Activated naive CD8-positive, alpha-beta T cell treated with anti-CD3 and anti-CD28 coated beads, Interleukin-2, amount 10 ng/mL, durations not matched to agents 7 days and 5 days (primary cell): ENCODE measurements at places on chromosomes 3 and 15. TPM values are rescaled to one million over a fixed set of nuclear protein-coding genes. Genes with fewer than 3 reads are reported as not detected.

GRCh38 chr3:85652360-85652759, 693.6 kb downstream of the CADM2 start:
- no peak overlapping the region for H3K27ac ChIP-seq
- H3K27me3 ChIP-seq, result no peaks in the 10 kb centered on the region
- no peak for DNase-seq
- no peak overlapping the region for H3K4me3 ChIP-seq
- no peaks in the 10 kb centered on the region for H3K36me3 ChIP-seq

Gene LSMEM2
- total RNA-seq, result not detected

Gene TTLL13
- total RNA-seq, result 1.5 TPM

GRCh38 chr15:35827911-35828310, 281.9 kb upstream of the DPH6 start:
- no peaks in the 10 kb centered on the region for H3K27me3 ChIP-seq
- no peak for DNase-seq

DNA sequence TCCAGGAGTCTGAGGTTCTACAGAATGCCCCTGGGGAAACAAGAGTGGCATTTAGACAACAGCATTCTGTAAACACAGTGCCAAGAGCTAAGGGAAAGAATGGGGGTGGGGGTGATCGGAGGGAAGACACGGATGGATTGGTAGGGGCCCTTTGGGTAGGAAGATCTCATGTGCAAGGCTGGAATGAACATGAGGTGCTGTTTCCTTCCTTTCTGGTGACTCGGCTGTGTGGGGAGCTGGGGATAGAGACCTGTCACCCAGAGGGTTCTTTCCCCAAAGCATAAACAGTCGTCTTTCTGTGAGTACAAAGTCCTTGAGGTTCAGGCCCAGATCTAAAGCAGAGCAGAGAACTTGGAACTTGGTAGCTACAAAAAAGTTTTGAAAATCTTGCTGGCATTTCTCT, 11.7 kb downstream of the TPM1 start:
- no peaks in the 10 kb centered on the region for H3K36me3 ChIP-seq
- peaks cover 7% of the 10 kb centered on the region for H3K4me1 ChIP-seq
- no peak overlapping the region for H3K27ac ChIP-seq
- H3K4me3 ChIP-seq, result no peak overlapping the region
- H3K27me3 ChIP-seq, result peaks cover 5% of the 10 kb centered on the region

GRCh38 chr3:64213962-64214379, 11.3 kb downstream of the PRICKLE2 start:
- H3K27me3 ChIP-seq, result peaks cover 2% of the 10 kb centered on the region
- no peak for DNase-seq
- no peaks in the 10 kb centered on the region for H3K4me1 ChIP-seq
- H3K36me3 ChIP-seq, result no peaks in the 10 kb centered on the region

Gene C3orf20
- total RNA-seq, result 0.25 TPM

Gene TP63
- 0.53 TPM for total RNA-seq

GRCh38 chr3:172717493-172718088, 6.7 kb upstream of the NCEH1 start:
- H3K27ac ChIP-seq, result no peak overlapping the region
- H3K4me1 ChIP-seq, result no peaks in the 10 kb centered on the region
- no peak overlapping the region for H3K4me3 ChIP-seq

GRCh38 chr15:26087395-26087794, 224.3 kb upstream of the ATP10A start:
- no peak overlapping the region for H3K27ac ChIP-seq
- no peak overlapping the region for H3K4me3 ChIP-seq
- no peaks in the 10 kb centered on the region for H3K36me3 ChIP-seq
- peaks cover 9% of the 10 kb centered on the region for H3K4me1 ChIP-seq
- DNase-seq, result no peak
- peaks cover 3% of the 10 kb centered on the region for H3K27me3 ChIP-seq

DNA sequence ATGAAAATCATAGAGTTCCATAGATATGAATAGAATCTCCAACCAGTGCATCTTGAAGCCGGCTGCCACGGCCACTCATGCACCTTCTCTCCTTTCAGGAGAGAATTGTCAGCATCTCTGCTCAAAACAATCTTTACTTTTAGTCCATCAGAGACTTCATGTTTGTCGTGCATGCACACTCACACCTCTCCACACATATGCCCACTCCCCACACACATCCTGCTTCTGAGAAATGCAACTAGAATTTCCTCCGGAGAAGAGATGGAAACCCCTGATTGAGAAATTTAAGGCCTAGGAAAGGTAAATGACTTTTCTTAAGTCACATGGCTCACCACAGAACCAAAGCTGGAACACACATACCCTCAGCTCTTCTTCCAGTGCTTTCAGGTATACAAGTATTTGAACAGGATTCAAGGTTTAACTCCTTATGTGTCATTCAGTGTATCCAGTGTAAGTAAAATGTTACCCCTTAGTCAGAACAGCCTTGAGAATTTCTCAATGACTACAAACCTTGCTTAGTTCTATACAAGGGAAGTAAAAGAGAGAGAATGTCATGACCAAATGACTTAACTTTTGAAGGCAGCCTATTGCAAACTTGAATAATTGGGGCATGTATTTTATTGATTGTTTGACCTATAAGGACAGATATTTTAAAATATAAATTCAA, 69.1 kb upstream of the TSEN2 start:
- H3K4me3 ChIP-seq, result no peak overlapping the region
- no peak overlapping the region for H3K27ac ChIP-seq
- DNase-seq, result no peak
- H3K27me3 ChIP-seq, result peaks cover 8% of the 10 kb centered on the region
- no peaks in the 10 kb centered on the region for H3K36me3 ChIP-seq
- no peaks in the 10 kb centered on the region for H3K4me1 ChIP-seq

DNA sequence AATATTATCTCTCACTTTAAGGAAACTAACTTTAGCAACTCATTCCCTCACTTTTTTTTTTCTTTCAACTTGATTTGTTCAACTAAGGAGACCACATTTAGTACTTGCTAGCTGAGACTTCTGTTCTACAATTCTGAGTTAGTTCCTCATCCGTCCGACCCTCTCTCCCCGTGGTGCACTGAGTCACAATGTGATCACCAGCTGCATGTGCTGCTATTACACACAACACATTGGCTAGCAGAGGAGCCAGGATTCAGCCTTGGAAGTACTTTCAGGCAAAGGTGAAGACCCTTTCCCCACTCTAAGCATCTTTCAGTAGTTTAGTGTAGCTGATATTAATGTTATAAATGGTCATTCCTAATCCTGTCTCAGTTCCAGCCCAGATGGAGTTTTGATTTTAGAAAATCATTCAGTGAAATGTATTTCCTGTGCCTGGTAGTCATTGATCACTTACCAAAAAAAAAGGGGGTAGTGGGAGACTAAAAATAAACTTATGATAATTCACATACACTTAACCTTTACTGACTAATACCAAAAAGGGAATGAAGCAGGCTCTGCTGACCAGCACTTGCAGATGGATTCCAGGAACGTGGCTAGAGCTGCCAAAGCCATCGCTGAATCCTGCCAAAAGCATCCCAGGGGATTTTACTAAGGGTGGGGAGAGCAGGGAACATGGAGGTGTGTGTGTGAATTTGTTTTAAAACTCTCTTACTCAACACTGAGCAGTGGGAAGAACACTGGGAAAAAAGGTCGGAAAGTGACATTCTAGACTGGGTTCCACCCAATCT, 424.8 kb downstream of the LPP start:
- no peaks in the 10 kb centered on the region for H3K4me1 ChIP-seq
- H3K27ac ChIP-seq, result no peak overlapping the region
- H3K27me3 ChIP-seq, result no peaks in the 10 kb centered on the region
- no peaks in the 10 kb centered on the region for H3K36me3 ChIP-seq
- DNase-seq, result no peak

GRCh38 chr15:78766041-78766440, 45.2 kb downstream of the ADAMTS7 start:
- peaks cover 13% of the 10 kb centered on the region for H3K4me1 ChIP-seq
- no peak overlapping the region for H3K27ac ChIP-seq
- DNase-seq, result peak; percentile 24
- no peaks in the 10 kb centered on the region for H3K27me3 ChIP-seq
- no peak overlapping the region for H3K4me3 ChIP-seq

- DNase-seq, result no peak
- H3K36me3 ChIP-seq, result peaks cover 1% of the 10 kb centered on the region
- peak overlapping the region; percentile 9 for H3K27ac ChIP-seq
- H3K4me1 ChIP-seq, result peaks cover 7% of the 10 kb centered on the region
Observed at GRCh38 chr3:23691357-23691895, 114.3 kb upstream of the UBE2E1 start.

GRCh38 chr15:77671362-77672056, 38.8 kb upstream of the LINGO1 start:
- no peak overlapping the region for H3K27ac ChIP-seq
- no peak overlapping the region for H3K4me3 ChIP-seq
- no peaks in the 10 kb centered on the region for H3K36me3 ChIP-seq
- no peaks in the 10 kb centered on the region for H3K4me1 ChIP-seq
- DNase-seq, result no peak

- H3K27me3 ChIP-seq, result no peaks in the 10 kb centered on the region
- no peaks in the 10 kb centered on the region for H3K36me3 ChIP-seq
- no peak for DNase-seq
- no peak overlapping the region for H3K27ac ChIP-seq
- H3K4me1 ChIP-seq, result no peaks in the 10 kb centered on the region
Observed at GRCh38 chr3:36701249-36701572, 63.1 kb downstream of the DCLK3 start.

Gene OR5K3
- not detected for total RNA-seq

GRCh38 chr3:134840459-134840858, 45.4 kb downstream of the EPHB1 start:
- no peak for DNase-seq
- H3K4me3 ChIP-seq, result no peak overlapping the region
- peaks cover 23% of the 10 kb centered on the region for H3K27me3 ChIP-seq
- no peaks in the 10 kb centered on the region for H3K36me3 ChIP-seq

Gene HTR3E
- not detected for total RNA-seq

Gene ARPP21
- total RNA-seq, result not detected

GRCh38 chr3:188559072-188559429, 405.1 kb downstream of the LPP start:
- DNase-seq, result no peak
- no peak overlapping the region for H3K27ac ChIP-seq
- H3K4me3 ChIP-seq, result no peak overlapping the region
- peaks cover 5% of the 10 kb centered on the region for H3K4me1 ChIP-seq

DNA sequence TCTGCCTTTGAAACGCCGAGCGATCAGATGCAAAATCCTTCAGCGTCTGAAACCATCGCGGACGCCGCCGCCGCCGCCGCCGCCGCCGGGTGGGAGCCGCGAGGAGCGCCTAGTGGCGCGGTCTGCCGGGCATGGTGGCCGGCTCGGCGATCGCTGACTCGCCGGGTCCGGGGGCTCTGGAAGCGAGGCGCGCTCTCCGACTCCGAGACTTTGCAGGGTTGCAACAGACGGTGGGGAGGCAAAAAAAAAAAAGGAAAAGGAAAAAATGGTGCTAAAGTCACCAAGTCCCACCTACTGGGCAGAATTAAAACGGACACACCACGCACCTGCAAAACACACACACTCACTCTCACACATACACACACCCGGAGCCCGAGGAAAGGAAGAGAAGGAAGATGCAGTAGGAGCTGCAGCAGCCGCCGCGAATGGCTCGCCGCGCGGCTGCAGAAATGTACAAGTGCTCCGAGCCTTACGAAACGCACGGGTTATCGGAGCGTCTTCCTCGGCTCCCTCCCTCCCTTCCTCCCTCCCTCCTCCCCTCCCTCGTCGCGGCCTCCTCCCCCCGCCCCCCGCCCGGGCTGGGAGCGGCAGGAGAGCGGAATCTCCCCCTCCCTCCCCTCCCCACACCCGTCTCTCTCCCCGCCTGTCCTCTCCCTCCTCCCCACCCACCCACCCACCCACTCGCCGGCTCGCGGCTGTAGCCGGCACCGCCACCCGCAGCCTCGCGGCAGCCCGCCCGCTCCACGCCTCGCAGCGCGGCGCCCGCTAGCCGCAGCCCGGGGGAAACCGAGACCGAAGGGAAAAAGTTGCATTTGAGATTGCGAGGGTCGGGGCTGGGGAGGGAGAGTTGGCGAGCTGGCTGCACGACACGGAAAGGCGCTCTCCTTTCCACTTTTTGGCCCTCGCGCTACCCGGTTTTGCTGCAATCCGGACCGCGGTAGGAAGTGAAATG, at the start of gene NTRK3:
TSS of gene NTRK3 (minus strand) at position 461 of the 952 bp plus-strand sequence. CDS start 586 bp downstream, outside the sequence.
- peaks cover 66% of the 10 kb centered on the region for H3K27me3 ChIP-seq
- no peak within 1 kb of the TSS for H3K27ac ChIP-seq
- peak; percentile 36 for DNase-seq
- H3K4me3 ChIP-seq, result peak within 1 kb of the TSS; percentile 85

- no peak overlapping the region for H3K27ac ChIP-seq
- no peaks in the 10 kb centered on the region for H3K36me3 ChIP-seq
- H3K4me1 ChIP-seq, result no peaks in the 10 kb centered on the region
- DNase-seq, result no peak
Observed at GRCh38 chr3:141212555-141212954, 19.1 kb upstream of the PXYLP1 start.

DNA sequence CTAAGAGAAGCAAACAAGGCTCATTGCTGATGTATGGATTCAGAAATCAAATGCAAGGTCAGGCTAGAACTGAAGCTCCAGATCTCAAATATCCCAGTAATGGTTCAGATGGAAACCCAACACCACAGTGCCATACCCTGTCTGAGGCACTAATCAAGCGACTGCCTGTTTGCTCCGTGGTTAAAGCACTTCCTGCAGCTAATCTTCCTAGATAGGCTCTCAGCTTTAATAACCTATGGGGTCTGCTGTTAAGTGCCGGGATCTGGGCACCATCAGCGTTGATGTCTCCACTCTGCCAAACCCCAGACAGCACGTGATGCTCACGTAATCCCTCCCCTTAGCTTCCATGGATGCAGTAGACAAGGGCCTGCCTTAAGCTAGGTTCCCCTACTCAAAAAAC, 262.6 kb downstream of the MECOM start:
- no peaks in the 10 kb centered on the region for H3K4me1 ChIP-seq
- no peak for DNase-seq
- no peak overlapping the region for H3K27ac ChIP-seq
- H3K36me3 ChIP-seq, result no peaks in the 10 kb centered on the region

Gene RASL12
- not detected for total RNA-seq

GRCh38 chr3:27324686-27325085, 44.5 kb downstream of the NEK10 start:
- H3K4me3 ChIP-seq, result no peak overlapping the region
- no peak for DNase-seq
- H3K27me3 ChIP-seq, result peaks cover 3% of the 10 kb centered on the region
- peak overlapping the region; percentile 7 for H3K27ac ChIP-seq

DNA sequence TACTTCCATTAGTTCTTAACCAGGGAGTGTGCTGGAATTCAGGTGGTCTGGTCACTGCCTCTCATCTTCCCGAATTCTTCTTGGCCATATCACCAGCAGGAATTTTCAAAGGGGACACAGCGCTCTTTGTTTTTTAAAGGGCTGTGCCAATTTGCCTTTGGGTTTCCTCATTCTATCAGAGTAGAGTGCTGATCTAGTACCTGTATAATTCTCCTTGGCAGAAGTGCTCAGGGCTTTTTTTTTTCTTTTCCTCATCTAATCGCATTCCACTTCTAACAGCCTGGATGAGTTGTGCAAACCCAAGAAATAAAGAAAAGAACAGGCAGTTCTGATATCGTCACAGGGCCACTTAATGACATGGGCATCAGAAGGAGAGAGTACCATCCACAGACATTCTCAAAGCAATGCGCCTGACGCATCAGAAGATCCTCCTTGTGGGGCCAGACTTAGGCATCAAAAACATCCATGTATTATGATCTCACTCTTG, 121.0 kb downstream of the ASB7 start:
- no peak for DNase-seq
- H3K27me3 ChIP-seq, result peaks cover 12% of the 10 kb centered on the region
- no peaks in the 10 kb centered on the region for H3K4me1 ChIP-seq

Gene ARNT2
- total RNA-seq, result not detected

Gene AGBL1
- total RNA-seq, result not detected

Gene STARD9
- 14.0 TPM for total RNA-seq

GRCh38 chr3:134690226-134690625, 39.4 kb upstream of the KY start:
- H3K27ac ChIP-seq, result no peak overlapping the region
- H3K27me3 ChIP-seq, result peaks cover 10% of the 10 kb centered on the region
- no peaks in the 10 kb centered on the region for H3K36me3 ChIP-seq
